ENCODE measurements at places on chromosomes 6 and 20.

GRCh38 chr6:168342636-168343035, 23.1 kb upstream of the DACT2 start:
- no peak for DNase-seq

DNA sequence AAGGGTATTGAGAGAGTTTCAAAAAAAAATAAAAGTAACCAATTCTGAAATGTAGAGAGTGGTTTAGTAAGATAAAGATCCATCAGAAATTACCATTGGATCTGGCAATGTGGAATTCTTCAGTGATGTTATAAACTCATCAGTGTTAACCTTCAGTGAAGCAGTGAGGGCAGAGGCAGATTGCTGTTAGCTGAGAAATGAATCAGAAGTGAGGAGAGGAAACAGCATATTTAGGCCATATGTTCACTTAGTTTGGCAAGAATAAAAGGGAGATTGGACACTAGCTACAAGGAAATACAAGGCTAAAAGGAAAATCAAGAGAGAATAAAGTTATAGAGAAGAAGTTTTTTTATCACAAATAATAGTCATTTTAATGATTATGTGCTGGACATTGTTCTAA, 9.6 kb downstream of the KCNQ5 start:
- DNase-seq, result no peak

- DNase-seq, result no peak
Measured at GRCh38 chr6:8914700-8915099, 479.4 kb upstream of the SLC35B3 start.

GRCh38 chr20:35088231-35089145, 4.1 kb downstream of the TRPC4AP start:
- no peak for DNase-seq
